ENCODE measurements at places on chromosomes 1 and 21.

GRCh38 chr21:42855171-42855936 is 24.0 kb downstream of the WDR4 start:
- no peak for DNase-seq

GRCh38 chr21:27365394-27365793 is 398.5 kb upstream of the ADAMTS5 start:
- DNase-seq: peak; percentile 21

GRCh38 chr21:26085882-26086281 is 84.7 kb downstream of the APP start:
- no peak for DNase-seq

DNA sequence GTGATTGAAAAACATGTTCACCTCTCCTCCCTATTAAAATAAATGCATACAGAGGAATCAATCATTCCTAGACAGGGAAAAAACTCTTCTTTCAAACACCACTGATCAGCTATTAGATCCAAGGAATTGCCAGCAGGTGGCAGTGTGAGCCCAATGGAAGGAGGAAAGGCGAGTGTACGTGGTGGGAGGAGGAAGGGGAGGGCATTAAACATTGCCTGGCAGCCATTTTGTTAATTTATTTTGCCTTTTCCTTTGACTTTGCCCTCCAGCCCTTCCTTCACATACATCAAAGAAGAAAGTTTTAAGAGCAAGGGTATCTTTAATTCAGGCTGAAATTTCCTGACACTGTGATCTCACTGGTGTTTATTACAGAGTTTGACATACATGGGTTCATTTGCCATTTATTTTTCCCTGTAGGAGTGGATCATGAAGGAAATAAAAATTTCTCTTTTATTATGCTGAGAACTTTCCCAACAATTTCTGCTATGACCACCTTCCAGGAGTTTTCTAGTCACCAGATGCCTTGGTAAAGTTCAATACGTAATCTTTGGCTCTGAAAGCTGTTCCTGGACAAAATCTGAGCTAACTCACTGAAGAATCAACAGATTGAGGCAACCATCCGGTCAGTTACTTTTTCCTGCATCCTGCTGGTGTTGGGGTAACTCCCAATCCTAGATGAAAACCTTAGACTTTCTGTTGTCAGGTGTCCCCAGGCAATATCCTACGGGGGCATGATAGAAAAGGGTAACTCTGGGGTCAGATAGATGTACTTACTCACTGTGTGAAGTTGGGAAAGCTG is 1.9 kb upstream of the GNAI3 start:
- DNase-seq: peak; percentile 92

DNA sequence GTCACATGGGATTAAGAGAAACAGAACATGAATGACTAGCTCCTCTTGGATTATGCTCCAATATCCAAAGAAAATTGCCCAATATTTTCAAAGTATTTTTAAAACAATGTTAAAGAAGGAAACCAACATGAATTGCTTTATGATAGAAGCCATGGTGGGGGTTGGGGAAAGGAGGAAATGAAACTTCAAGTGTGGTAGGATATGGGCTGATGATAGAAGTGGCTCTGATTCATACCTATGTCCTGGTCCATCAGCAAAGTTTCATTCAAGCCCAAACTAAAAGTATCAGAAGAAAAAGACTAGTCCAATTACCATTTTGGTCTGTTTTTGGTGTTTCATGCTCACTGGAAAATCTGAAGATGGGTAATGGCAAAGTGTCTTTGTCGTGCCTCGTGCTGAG is 104.2 kb upstream of the PROX1 start:
- no peak for DNase-seq

DNA sequence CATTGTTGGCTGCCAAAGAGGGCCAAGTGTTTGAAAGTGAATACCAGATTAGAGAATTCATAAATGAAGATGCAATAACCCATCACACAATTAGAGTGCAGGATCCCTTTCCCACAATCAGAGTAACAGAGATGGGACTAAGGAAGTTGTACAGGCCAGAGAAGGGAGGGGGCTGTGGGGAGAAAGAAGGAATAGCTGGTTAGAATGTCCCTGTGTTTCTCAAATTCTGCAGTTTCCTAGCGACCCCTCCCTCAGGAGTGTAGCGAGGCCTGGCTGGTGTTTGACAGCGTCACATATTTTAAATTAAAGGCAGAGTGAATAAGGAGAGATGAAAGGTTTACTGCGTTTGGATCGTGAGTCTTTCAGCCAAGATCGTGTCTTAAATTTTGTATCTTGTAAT is 58.1 kb downstream of the GALNT2 start:
- no peak for DNase-seq

- no peak for DNase-seq
These were observed 1.4 kb downstream of the DESI2 start for GRCh38 chr1:244654108-244655038.

All from cardiac fibroblast (primary cell).